ENCODE measurements at places on chromosomes 4 and X.

DNA sequence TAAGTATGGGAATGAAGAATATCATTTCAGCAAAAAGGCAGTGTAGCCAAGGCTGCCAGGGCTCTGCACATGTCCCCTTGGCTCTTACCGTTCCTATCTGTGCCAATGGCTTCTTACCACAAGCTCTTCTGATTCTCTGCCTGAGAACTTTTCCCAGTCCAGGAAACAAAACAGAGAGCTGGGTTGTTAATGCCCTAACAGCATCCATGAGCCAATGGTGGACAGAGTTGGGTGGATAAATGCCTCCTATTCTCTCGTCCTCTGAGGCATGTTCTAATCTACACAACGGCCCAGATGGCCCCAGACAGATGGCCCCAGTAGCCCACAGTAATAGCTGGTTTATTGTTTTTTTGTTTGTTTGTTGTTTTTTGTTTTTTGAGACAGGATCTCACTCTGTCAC lies 28.0 kb downstream of the SCD5 start:
- no peak for DNase-seq

DNA sequence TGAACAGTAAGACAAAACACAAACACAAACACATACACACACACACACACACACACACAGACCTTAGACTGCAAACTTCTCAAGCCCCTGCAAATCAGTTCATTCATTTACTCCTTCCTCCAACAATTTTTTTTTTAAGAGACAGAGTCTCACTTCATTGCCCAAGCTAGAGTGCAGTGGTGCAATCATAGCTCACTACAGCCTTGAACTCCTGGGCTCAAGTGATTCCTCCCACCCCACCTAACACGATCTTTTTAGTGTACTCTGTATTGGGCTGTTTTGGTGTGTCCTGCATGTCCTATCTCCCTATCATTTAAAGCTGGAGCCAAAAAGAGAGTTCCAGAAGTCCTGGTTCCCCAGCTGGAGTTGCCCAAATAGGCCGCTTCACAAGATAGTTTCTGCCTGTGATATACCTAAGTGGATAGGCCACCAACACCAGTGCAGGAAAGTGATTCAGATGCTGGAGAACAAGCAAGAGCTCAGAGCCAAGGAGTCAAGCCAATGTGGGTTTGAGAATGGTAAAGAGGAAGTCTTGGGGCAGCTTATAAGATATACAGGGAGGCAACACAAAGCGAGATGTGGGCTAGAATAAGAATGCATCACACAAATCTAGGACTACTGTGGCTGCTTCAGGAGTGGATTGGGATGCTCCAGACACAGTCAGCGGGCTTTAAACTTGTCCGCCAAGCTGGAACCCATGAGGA lies 85.4 kb upstream of the RAPGEF2 start:
- DNase-seq = peak; percentile 32

GRCh38 chrX:118551426-118551825 lies 55.8 kb downstream of the DOCK11 start:
- no peak for DNase-seq

DNA sequence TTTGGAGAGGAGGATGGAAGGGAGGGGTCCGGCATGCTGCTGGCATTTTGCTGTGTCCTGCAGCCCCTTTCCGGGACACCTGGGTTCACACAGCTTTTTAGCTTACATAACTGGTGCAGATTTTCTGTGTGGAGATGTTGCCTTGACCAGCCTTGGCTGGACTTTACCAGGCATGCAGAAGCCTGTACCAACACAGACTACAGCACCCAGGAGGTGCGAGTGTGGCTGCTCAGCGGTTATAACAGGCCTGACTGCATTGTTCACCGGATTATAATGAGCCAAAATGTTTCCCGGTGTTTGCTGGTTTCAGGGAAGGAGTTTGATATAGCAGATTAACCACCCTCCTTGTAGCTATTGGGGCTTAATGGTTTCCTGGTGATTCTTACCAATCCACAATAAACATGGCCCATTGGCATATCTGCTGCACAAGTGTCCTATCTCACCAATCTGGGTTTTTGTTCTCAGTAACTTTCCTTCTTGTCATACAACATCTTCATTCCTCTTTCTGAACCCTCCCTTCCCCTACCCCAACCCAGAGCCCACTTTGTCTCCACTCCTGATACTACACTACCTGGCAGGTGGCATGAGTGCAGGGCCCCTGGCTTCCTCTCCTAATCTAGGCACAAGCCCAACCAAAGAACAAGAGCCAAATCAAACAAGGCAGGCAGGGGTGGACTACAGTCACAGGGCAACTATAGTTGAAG lies 3.9 kb downstream of the RPL10 start:
- DNase-seq = no peak

- no peak for DNase-seq
Measured at GRCh38 chrX:3526731-3527130, 180.3 kb upstream of the MXRA5 start.

DNA sequence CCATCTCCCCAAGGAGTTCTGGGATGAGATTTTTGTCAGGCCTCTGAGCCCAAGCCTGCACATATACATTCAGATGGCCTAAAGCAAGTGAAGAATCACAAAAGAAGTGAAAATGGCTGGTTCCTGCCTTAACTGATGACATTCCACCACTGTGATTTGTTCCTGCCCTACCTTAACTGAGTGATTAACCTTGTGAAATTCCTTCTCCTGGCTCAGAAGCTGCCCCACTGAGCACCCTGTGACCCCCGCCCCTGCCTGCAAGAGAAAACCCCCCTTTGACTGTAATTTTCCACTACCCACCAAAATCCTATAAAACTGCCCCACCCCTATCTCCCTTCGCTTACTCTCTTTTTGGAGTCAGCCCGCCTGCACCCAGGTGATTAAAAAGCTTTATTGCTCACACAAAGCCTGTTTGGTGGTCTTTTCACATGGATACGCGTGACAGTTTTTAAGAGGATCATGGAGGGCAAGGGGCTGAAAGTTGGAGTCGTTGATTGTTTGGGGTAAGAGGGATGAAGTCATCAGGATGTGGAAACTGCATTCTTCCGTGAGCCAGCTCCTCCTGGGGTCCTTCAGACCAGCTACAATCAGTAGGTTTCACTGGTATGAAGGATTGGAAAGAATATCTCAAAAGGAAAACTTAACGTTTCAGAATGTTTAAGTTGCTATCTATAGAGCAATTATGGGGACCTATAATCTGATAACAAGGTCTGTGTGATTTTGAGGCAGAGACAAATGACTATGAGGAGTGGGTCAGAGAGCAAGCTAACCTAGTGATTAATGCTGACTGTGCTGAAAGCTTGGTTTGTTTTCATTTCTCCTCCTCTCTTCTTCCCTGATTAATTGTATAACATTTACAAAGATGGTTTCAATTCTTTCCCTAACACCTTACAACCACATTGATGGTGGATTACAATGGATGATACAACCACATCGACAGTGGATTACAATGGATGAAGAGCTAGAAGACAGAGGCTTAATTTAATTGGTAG lies 28.6 kb upstream of the MAGEA11 start:
- DNase-seq = no peak

- no peak for DNase-seq
Measured at GRCh38 chrX:68989456-68989855, 160.6 kb downstream of the EFNB1 start.

- DNase-seq = no peak
Measured at GRCh38 chrX:31178769-31179125, 106.9 kb upstream of the FTHL17 start.

DNA sequence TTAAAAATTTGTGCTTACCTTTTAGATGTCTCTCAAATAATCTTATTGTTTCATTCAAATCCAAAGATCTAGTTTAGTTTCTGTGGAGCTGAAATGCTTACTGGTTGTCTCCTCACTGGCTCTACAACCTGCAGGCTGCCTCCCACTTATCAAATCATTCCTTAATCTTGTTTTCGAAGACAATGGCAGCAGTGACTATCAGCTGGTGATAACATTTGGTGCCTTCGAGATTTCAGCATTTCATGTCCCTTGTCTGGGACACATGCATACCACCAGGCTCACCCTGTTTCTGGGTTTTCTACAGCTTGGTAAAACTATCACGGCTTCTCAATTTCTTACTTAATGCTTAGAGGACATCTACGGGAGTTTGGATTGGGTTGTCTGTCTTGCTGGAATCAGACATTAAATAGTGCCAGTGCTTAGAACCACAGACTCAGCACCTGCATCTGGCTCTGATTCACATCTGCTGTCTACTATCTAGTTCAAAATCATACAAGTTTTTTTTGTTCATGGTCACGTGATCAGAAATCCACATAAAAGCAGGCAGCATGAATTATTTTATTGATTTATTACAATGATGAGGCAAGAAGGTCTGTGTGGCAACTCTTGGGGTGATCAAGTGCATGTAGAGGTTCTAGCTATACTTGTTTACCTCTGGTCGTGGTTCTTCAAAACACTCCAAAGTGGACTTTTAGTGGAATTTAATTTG lies 32.0 kb upstream of the SMARCAD1 start:
- no peak for DNase-seq

DNA sequence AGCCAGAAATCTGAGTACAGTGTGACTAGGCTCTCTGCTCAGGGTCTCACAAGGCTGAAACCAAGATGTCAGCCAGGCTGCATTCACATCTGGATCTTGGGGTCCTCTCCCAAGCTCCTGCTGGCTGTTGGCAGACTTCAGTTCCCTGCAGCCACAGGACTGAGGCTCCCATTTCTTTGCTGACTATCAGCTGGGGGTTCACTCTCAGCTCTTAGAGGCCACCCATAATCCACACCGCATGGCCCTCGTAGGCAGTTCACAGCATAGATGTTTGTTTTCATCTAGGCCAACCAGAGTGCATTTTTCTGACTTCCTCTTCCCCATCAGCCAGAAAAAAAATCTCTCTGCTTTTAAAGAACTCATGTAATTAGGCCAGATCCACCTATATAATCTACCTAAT lies 8.2 kb upstream of the WDR44 start:
- DNase-seq = no peak

GRCh38 chr4:8847331-8847730 lies 24.3 kb downstream of the HMX1 start:
- no peak for DNase-seq

DNA sequence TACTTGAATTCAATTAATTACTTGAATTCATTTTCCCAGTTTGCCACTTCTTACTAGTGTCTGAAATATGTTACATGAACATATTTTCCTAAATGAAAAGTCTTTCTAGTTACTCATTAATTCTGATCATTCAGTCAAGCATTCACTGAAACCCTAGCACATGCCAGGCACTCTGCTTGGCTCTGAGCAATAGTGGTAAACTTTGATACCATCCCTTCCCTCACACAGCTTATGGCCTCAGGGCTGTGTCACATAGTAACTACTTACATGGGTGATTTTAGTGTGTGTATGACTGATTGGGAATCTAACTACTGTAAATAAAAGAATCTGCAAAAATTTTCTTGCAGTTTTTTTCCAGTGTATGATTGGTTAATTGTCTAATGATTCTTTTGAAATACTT lies 32.7 kb downstream of the METAP1 start:
- DNase-seq = no peak

DNA sequence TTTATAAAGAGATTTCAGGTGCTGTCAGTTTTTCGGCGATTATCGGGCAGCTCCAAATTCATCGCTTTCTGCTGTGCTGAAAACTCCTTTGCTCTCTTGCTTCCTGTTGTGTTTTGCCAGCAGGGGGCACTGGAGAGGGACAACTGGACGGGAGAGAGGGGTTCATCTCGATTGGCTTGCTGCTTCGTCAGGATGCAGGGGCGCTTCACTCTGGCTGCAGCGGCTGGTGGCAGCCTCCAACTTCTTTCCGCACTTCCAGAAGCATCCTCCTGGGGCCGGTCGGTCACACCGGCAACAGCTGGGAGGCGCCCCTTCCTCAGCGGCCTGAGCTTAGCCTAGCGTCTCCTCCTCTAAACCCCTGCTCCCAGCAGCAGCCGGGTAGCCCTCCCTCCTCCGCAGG lies 29.5 kb downstream of the MSL3 start:
- peak; percentile 68 for DNase-seq

DNA sequence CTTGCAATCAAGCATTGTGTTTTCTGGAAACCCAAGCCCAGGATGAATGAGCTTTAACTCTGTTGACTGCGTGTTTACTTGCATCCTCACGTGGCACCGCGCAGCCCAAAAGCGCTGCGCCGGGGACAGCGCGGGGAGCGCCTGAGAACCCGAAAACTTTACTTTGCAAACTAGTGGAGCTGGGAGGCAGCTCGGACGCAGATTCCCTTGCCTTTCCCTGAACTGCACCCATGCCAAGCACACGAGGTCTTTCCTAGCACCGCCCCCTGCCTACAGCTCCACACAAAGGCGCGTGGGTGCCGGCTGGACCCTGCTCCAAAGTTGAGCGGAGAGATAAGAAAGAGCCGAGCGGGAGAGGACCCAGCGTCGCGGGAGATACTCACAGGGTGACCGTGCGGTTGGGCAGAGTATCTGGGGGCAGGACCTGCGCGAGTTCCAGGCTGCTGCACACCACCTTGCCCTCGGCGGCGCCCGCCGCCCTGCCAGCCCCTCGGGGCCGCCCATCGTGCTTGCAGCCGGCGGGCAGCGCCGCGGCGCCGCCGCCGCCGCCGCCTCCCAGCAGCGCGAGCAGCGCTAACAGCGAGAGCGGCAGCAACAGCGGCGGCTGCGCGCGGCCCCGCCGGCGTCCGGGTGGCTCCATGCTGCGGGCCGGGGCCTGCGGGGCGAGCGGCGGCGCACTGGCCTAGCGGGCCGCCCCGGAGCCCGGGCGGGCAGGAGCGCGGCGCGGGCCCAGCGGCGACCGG lies 550 bp downstream of the ADGRA3 start:
- DNase-seq = peak; percentile 4

GRCh38 chrX:151754047-151754429 lies 19.5 kb downstream of the CNGA2 start:
- DNase-seq = no peak

DNA sequence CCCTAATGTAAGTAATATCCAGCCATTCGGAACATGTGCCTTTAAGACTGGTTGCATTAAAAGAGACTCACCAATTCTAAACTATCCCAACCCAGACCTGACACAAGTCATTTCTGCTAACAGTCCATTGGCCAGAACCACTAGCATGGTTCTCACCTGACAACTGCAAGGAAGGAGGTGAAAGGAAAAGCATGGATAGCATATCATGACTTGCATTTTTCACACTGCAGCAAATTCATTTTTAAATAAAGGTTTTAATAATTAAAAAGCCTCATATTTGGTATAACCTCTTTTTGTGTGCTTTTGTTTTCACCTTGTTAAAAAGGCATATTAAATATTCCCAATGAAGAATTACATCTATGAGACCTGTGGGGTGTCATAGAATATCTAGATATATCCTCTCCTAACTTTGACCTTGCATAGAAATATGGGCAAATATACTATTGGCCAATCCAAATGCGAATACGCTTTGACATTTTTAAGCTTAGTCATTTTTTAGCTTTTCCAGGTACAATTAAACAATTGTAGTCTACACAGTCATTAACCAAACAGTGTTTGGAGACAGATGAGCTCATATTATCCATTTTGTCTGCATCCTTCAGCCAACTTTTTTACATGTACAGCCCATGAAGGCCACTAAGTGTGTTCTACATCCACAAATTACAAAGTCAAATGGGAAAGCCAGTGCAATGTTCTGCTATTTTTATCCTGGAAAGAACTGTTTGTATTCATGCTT lies 295.3 kb downstream of the PDGFC start:
- DNase-seq = no peak

GRCh38 chrX:110284159-110284558 lies 33.7 kb downstream of the AMMECR1 start:
- no peak for DNase-seq

GRCh38 chrX:149198980-149199732 lies 305.9 kb downstream of the IDS start:
- no peak for DNase-seq

Data from B cell (primary cell).